Activated CD4-positive, alpha-beta T cell treated with anti-CD3 and anti-CD28 coated beads, Interleukin-2, amount 50 U/mL, for 24 hours (primary cell): ENCODE measurements at places on chromosomes 13 and 19.

DNA sequence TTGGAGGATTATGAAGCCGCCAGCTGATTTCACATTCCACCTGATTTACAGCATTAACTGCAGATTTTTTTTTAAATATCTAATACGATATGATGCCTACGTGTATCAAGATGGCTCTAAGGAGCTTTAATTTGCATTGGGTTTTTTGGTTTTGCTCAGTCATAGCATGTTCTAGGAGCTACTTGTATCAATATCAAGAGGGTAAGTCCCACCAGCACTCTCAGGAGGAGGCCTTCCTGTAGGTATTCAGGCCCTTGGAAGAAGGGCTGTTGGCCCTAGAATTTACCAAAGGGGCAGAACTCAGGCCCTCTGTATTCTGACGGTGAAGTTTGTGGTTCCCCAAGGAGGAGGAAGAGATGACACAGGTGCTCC, 97.2 kb upstream of the IPO5 start:
- no peak for DNase-seq

GRCh38 chr13:43304945-43305344, 281.6 kb downstream of the DNAJC15 start:
- DNase-seq = no peak

DNA sequence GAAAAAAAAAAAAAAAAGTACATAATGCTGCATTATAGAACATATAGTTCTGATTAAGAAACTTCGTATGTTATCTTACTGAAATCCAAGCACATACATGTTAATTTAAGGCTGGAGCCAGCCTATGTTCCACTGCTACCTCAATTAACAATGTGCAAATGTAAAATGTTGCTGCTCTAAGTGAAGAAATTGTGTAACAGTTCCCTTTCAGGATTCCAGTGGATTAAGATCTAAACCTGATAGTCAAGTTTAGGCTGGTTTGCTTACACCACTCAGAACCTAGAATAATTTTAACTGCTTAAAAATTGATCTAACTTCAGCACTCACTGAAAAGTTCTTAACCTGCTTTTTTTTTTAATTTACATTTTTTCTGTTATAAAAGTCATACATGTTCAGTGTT, 4.2 kb downstream of the VPS36 start:
- no peak for DNase-seq

- no peak for DNase-seq
Measured at GRCh38 chr13:104715111-104715510, 1648.9 kb upstream of the SLC10A2 start.

- DNase-seq = peak; percentile 54
Measured at GRCh38 chr19:16897029-16897855, 8.4 kb downstream of the F2RL3 start.

DNA sequence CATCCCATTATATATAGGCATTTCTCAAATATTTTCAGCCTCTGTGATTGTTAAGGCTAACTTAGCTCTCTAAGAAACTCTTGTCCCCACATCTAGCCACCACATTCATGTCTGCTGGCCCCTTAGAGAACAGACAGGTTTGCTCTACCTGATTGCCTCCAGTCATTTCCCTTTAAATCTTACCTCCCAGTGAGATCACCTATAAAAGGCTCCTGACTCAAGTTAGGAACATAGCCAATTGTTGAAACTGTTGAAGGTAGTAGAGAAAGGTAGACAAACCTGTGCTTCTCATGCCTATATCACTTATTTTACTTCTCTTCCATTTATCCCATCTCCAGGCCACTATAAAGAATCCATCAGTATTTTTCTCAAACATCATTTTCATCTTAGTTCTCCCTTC, 771.4 kb downstream of the DIAPH3 start:
- no peak for DNase-seq

DNA sequence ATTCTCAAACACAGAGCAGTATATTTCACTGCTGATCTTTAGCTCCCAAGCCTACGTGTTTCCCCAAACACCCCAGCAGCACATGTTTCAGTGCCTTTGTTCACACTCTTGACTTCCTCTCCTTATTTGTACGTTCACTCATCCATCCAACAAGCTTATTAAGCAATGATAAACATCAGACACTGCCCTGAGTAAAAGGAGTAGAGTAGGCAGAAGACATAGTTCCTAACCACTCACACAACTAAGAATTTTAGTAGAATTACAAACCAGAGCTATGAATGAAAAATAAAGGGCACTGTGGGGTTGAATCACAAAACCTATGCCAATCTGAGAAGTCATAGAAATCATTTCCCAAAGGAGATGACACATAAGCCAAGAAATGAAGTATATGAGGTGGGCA, 213.5 kb downstream of the DIAPH3 start:
- no peak for DNase-seq

DNA sequence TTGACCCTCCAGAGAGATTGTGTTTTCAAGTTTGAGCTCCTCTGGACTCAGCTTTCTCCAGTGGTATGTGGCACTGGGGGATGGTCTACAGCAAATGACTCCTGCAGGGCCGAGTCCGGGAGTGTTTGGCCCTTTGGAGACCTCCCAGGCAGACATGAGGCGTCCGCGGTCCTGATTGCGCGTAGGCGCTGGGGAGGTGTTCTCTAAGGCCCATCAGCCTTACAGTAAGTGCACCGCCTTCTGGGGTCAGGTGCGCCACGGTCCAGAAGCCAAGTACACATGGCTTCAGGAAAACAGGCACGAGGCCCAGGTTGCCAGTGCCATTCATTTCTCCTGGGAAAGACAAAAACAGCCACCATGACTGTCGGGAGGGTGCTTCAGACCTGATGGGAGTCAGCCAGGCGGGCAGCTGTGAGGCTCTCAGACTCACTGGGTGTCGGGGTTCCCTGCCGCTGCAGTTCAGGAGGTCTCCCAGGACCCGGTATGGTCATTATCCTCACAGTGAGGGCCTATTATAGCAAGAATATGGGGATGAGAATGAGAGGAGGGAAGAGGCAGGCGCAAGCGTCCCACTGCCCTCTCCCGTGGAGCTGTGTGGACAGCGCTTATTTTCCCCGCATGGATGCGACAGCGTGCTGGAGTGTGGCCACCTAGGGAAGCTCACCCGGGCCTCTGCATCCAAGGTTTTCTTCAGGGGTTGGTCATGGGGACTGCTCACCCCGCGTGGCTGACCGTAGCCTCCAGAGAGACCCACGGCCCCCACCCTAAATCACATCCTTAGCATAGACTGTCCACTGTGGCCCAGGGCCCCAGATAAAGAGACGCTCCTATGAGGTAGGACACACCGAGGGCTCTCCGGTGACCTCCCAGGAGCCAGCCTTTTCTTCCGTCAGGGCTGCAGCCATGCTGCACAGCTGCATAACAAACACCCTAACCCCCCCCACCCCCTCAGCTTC, 21.8 kb downstream of the CCDC8 start:
- no peak for DNase-seq

GRCh38 chr19:5396096-5396939, 55.7 kb upstream of the PTPRS start:
- no peak for DNase-seq

DNA sequence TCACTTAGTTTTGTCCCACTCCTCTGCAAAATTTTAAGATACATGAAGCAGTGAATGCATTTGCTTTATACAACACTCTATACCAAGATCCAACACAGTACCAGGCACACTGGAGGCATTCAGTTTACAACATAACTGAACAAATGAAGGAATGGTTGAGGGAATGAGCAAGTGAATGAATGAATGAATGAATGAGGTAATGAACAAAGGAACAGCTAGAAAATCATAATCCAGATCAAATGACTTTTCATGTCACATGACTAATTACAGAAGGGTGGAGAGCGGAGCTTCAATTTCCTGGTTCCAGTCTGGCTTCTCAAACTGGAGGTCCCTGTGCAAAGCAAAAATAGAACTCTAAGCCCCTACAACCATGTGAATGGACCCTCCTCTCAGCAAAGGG, 16.7 kb downstream of the TBC1D4 start:
- no peak for DNase-seq

- no peak for DNase-seq
Measured at GRCh38 chr13:84645196-84646012, 763.1 kb upstream of the SLITRK1 start.

DNA sequence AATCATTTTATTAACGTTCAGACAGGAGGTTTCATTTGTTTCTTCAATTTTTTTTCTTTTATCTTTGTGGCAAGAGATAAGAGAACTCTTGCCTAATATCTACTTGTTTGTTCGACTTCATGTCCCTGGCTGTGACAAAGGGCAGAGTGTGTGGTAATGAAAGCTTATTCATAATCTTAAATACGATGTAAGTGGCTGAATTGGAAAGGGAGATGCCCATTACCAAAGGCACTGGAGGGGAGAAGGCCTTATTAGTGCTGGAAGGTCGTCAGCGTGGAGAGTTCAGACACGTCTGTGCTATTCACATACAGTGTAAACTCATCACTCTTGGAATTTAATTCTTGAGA, 54.0 kb downstream of the RFC3 start:
- DNase-seq = no peak

GRCh38 chr13:109145631-109146030, 516.2 kb downstream of the MYO16 start:
- DNase-seq = no peak

- no peak for DNase-seq
Measured at GRCh38 chr19:33902395-33902794, 105.7 kb downstream of the KCTD15 start.

GRCh38 chr13:29227576-29227975, 367.9 kb downstream of the SLC7A1 start:
- DNase-seq = no peak

DNA sequence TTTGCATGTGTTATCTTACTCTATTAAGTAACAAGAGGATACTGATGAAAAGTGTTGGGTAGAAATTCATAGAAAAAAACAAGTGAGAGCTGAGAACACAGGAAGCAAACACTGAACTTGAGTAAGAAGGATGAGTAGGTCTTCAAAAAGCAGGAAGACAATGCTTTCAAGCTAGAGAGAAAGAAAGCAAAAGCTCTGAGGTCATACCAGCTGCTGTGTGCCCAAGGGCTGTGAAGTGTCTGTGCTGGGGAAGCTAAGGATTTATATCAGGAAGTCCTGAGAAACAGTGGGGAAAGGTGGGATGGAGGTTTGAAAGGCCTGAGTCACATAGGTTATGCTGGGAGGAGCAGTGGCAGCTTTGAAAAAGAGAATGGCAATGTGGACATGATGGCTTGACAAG, 145.5 kb upstream of the MAB21L1 start:
- DNase-seq = no peak
